ENCODE measurements at places on chromosomes 2 and 18. TPM values are rescaled to one million over a fixed set of nuclear protein-coding genes. Genes with fewer than 3 reads are reported as not detected.

Gene SIX3
- not detected for total RNA-seq

Gene SPP2
- total RNA-seq = not detected

Gene INHA
- 3.4 TPM for total RNA-seq

Gene AOX1
- 1.7 TPM for total RNA-seq

Gene FAM237A
- total RNA-seq = 2.3 TPM

Gene ITGA6
- 36.3 TPM for total RNA-seq

Gene VAPA
- 264 TPM for total RNA-seq

Gene PPM1B
- 40.7 TPM for total RNA-seq

Gene IL36B
- not detected for total RNA-seq

Gene CYP27C1
- not detected for total RNA-seq

Gene MYL1
- not detected for total RNA-seq

Gene SMYD5
- 19.1 TPM for total RNA-seq

Gene PLA2R1
- total RNA-seq = 3.6 TPM

Gene NCKAP1
- total RNA-seq = 125 TPM

Gene OTOS
- total RNA-seq = not detected

Gene C2orf15
- total RNA-seq = 0.30 TPM

Gene FOXD4L1
- 0.13 TPM for total RNA-seq

Gene CFAP65
- not detected for total RNA-seq

Gene CIAO1
- total RNA-seq = 63.8 TPM

Gene TUBA4B
- not detected for total RNA-seq

Gene CSRNP3
- total RNA-seq = 9.4 TPM

Gene TUBA3E
- total RNA-seq = 11.0 TPM

Gene AGXT
- total RNA-seq = not detected

Measured in heart right ventricle (tissue), 16 donors.